CD4-positive, CD25-positive, alpha-beta regulatory T cell (primary cell): ENCODE measurements at places on chromosomes 2 and 18. TPM values are rescaled to one million over a fixed set of nuclear protein-coding genes. Genes with fewer than 3 reads are reported as not detected.
A peak's percentile ranks its signal among the peaks of the same experiment; 100 is the strongest.

Gene LRATD1
- polyA plus RNA-seq, result not detected

DNA sequence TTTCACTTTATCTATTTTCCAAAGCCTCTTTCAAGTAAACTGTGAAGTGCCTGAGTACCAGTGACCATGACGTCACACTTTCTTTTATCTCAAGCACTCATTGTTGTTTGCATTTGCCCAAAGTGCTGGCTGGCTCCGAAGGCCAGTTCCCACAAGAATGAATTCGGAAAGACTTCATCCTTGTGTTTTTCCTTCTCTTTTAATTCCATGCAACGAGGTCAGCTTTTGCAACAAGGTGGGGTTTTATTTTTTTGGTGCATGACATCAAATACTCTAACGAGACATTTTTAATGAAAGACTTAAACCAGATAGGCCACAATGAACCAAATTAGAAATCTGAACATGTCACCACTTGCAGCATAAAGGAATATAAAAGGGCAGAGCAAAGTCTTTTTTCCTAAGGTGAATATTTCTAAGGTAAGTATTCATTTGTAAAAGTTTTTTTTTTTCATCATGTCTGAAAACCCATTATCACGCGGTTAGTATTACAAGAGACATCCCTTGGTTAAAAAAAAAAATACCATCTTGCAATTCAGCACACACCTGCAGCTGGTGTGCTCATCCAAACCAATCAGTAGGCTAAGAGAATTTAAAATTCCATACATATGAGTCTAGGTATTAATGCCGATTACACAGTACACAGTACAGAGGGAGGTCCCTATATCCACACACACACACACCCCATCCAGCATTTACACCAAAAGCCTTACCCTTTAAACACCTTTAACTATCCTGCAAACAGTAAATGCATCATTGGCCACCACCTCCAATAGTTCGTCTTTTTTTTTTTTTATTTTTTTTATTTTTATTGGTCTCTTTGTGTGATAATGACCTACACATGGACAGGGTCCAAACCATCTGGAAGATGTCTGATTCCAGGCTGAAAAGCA is 2.3 kb downstream of the ARL4C start:
- DNase-seq, result peak; percentile 67

Gene ARID5A
- polyA plus RNA-seq, result 85.6 TPM

DNA sequence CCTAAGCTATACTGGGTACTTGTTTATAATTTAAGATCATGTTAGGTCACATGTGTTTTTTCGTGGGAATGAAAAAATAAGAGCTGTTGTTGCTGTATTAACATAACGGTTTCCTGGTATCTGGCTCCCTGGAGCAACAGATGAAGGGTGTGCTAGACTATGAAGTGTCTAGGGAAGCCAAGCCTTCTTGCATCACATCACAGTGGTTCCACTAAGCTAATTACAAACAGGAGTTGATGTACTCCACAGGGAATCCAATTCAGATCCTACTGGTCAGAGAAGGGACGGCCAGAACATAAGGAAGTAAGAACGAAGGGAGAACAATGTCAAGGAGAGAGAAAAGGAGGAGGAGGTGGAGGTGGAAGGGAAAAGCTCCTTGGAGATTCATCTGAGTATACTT is 193.0 kb upstream of the CYP26B1 start:
- no peak for DNase-seq

- DNase-seq, result no peak
Observed at GRCh38 chr2:151900331-151900730, 72.1 kb upstream of the ARL5A start.

- no peak for DNase-seq
Observed at GRCh38 chr2:47048801-47049480, 106.2 kb downstream of the STPG4 start.

Gene C2orf72
- polyA plus RNA-seq, result not detected

Gene DYNAP
- polyA plus RNA-seq, result not detected

DNA sequence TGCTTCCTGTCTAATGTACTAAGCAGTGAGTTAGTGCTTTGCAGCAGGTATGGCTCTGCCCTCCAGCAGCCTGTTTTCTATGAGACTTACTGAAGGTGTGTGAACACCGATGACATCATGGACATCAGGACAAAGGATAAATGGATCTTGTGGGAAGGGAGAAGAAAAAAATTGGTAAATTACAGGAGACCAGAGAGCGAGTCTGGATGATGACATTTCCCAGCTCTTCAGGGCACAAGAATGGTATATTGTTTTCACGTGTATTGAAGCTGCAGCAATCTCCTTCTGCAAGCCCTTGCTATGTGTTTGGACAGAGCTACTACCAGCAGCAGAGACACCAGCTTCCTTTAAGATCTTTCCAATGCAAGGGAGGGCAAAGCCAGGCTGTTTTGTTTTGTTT is 47.2 kb downstream of the DCC start:
- no peak for DNase-seq

GRCh38 chr2:176390276-176391147 is 121.3 kb downstream of the MTX2 start:
- DNase-seq, result no peak

DNA sequence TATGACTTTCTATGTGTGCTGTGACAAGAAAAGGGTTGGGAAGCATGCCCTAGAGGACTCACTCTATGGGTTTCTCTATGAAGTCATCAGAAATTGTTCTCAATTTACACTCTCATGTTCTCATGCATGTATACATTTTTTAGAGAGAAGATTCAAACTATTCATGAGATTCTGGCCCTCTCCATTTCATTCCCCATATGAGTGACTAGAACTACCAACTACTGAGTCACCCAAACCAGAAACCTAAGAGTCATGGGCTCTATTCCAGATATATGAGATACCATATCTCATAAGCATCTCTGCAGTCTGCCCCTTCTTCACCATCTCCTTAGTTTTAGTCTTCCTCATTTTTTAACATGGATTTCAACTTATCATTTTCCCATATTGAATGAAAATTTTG is 87.7 kb downstream of the EXOC6B start:
- DNase-seq, result no peak

GRCh38 chr18:36298126-36298741 is 721 bp downstream of the FHOD3 start:
- DNase-seq, result no peak

DNA sequence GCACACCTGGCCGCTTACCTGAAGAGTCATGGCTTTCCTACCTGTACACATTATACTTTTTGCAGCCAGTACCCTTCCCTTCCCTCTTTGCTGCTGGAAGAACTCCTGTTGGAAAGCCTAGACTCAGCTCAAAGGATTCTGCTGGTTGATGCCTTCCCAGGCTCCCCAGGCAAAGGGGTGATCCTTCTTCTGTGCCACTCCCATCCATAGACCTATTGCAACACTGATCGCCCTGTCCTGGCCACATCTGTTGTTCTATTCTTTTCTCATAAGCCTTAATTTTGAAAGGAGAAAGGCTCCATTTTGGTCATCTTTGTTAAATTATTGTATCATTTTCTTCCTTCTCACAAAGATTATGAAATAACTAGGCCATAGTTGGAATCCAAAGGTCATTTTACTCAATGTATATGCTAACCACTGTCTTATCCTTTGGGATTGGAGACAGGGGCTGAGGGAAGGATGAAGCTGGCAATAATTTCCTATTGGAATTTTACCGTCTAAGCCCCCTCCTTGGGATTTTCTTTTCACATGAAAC is 3.4 kb upstream of the PRKCE start:
- DNase-seq, result no peak

Gene ITPRIPL1
- 7.5 TPM for polyA plus RNA-seq

GRCh38 chr18:37304012-37304680 is 261.5 kb downstream of the CELF4 start:
- no peak for DNase-seq

DNA sequence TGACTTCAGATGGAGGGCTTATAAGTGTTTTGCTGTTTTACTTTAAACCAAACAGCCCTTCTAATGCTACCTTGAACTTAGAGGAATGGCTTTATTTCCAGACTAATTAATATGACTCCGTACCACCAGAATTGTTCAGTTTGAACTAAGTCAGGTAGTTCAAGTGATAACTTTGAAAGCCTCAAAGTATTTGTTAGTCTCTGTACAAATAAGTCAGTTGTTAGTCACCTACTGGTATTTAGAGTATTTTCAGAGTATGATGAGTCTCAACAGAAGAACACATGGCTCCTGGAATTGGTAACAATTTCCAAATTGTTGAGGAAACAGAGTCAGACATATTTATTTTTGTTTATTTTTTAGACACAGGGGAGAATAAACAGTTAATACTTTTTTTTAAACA is 381.8 kb upstream of the NRXN1 start:
- DNase-seq, result no peak

DNA sequence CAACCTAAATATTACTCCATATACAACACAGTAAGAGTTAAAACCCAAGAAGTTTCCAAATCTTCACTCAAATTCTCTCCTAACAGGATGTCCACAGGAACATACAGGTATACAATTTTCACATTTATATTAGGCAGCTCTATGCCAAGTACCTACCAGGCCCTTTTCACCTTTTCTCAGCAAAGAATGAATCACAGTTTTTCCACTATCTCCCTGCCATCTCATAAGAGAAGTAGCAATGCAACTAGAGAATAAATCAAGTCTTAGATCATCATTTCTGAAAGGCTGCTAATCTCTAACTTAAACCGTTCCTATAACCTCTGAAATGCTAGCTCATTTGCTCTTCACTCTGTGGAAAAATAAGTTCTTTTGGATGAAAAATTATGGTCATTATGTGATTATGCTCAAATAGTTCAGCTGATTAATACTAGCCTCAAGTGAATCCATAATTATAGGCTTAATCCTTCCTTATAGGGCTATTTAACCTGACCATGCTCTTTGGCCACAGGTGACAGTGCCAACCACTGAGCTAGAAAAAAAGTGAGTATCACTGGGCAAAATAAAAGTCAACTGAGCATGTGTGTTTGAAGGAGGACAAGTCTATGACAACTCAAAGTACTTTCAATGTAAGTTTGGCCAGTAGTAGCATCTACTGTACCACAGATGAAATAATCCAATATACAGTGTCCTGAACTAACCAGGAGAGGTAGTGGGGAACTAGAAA is 79.7 kb downstream of the COBLL1 start:
- no peak for DNase-seq

GRCh38 chr2:188244383-188244782 is 47.3 kb upstream of the GULP1 start:
- no peak for DNase-seq

Gene PLCD4
- 0.16 TPM for polyA plus RNA-seq

GRCh38 chr2:209601497-209601896 is 170.1 kb upstream of the UNC80 start:
- no peak for DNase-seq

Gene IL18R1
- polyA plus RNA-seq, result 12.5 TPM

DNA sequence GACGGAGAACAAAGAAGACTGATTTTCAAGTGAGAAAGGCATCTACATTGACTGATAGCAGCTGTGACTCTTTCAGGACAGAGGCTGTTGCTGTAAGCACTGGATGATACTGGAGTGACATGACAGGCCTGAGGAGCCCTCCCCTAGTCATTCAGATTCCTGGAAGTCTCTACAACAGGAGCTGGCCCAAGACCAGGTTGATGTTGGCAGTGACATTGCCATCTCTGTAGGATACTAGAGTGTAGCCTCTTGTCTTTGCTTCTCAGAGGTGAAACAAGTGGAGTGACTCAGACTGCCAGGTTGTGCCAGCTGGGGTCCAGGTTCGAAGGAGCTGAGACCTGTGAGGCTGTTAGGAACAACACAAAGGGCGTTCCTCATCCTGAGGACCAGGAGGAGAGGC is 44.7 kb upstream of the SH3RF3 start:
- DNase-seq, result no peak

Gene GALNT13
- not detected for polyA plus RNA-seq

DNA sequence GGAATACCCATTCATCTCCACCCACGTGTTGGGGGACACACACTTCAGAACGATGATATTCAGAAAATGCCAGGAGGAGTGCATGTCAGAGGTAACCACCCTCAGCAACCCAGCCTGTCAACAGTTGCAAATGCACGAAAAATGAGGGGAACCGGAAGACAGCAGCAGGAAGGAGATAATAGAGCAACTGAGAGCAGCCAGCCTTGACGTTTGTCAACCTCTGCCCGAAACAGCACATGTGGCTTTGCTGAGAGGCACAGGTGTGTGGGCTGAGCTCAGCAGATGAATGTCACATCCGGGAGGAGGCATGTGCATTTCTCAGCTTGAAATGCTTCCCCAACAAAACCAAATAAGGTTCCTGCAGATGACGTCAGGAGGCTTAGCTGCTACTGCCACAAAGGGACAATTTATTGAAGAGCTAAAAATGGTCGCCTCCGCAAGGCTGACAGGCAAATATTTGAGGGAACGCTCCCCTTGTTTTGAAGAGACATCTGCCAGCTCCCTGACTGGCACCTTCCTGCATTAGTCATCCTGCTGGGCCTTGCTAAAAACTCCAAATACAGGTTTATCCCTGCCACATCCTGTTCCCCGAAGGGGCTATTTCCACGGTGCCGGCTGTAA is 419.0 kb downstream of the NBAS start:
- DNase-seq, result peak; percentile 43

Gene TM4SF20
- polyA plus RNA-seq, result not detected

DNA sequence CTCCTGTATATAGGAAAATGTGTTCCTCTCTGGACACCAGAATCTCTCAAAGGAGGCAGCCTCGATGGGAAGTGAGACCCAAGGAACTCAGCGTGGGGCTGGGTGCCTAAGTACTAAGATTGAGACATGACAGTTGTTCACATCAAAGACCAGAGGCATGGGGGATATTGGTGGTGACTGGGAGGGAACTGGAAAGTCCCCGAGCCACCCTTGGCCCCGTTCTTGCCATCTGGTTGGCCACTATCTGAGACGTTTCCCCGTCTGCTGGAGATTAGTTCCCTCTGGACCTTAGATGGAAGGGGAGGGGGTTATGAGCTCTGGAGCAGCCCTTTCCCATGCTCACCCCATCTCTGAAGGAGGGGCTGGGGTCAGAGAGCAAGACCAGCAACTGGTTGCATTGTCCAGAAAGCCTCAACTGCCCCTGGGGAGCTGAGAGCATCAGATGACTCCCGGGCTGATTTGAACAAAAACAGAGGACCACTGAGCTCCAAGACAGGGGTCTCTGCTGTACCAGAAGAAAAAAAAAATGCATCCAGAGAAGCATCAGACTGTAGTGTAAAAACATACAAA is 11.8 kb downstream of the FBLN7 start:
- DNase-seq, result no peak

DNA sequence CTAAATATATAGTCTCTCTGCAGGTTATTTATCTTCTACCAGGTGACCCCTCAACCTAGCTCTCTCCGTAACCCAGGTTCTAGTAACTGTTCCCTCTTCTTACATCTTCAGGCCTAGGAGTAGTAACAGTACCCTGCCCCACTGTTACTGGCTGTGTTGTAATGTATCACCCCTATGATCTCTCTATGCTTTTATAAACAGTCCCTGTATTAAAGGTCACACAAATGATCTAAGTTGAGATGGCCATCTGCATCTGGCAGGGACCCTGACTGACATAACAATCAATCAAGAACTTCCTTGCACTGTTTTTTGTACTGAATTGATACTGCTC is 219.7 kb upstream of the STK17B start:
- no peak for DNase-seq

Gene IMPACT
- 19.3 TPM for polyA plus RNA-seq
